ENCODE measurements at places on chromosomes 2 and 18.
A peak's percentile ranks its signal among the peaks of the same experiment; 100 is the strongest.

GRCh38 chr18:55641486-55641885 is 53.5 kb upstream of the TCF4 start:
- no peak for DNase-seq

DNA sequence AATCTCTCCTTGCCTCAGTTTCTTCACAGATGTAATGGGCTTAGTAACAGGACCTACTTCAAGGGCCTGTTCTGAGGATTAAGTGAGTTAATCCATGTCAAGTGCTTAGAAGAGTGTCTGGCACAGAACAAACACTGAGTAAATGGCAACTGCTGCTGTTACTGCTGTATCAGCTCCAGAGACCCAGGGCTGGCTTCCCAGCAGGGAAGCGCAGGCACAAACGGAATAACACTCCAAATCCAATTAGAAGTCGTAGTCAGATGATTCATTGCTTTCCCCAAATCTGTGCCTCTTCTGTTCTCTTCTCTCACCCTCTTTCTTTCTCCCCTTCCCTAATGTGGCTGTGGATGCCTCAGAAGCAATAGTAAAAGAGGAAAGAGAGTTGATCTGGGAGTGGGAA is 101.1 kb upstream of the FZD7 start:
- no peak for DNase-seq

DNA sequence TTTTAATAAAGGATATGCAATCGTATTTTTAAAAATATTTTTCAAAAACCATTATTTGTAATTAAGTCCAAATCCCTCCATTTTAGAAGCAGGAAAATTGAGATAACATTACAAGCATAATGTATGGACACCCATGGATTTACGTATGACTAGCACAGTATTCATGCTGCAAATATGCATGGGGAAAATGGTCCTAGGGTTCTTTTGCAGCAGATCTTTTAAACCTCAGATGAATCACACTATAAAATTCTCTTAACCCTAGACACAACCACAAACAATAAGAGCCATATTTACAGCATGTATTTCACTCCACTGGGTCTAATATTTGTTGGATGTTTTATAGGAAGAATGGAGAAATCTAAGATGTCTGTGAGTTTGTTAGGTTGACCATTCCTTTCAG is 453.4 kb downstream of the TGIF1 start:
- DNase-seq: peak; percentile 36

- DNase-seq: no peak
These were observed 40.4 kb downstream of the KLHL29 start for GRCh38 chr2:23425338-23425871.

GRCh38 chr2:180872255-180872654 is 108.2 kb upstream of the UBE2E3 start:
- peak; percentile 12 for DNase-seq

DNA sequence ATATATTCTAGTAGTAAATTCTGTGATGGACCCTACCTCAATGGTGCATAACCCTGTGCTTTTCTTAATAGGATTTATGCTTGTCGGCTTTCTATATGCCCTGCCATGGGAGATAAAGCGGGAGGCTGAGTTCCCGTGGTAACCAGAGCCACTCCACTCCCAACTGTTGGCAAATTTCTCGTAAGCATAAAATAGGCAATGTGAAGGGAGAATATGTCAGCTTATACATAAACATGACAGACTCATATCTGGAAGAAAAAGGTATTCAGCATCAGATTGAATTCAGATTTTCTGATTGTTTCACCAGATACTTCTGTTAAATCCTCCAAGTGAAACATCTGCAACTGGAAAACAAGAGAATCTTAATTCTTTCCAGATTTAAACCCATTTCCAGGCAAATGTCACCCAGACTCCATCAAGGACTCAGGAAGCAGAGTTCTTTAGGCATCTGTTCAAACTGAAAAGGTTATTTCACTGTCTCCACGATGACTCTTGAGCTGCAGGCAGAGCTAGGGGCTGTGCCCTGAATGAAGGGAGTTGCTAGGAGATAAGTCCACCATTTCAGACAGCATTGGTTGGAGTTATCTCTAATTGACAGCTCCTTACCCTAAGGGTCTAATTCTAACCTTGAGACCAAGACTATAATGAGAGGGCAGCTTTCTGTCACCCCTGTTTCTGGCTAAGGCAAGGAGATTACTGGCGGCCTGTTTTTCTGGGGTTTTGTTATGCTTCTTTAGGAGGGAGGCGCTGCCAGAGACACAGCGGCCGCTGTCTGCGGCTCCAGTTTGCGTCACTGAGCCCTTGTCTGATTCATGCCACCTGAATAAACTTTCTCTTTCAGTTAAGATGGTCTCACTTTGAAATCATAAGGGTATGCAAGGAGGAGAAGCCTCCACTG is 381.3 kb downstream of the SOX11 start:
- DNase-seq: no peak

DNA sequence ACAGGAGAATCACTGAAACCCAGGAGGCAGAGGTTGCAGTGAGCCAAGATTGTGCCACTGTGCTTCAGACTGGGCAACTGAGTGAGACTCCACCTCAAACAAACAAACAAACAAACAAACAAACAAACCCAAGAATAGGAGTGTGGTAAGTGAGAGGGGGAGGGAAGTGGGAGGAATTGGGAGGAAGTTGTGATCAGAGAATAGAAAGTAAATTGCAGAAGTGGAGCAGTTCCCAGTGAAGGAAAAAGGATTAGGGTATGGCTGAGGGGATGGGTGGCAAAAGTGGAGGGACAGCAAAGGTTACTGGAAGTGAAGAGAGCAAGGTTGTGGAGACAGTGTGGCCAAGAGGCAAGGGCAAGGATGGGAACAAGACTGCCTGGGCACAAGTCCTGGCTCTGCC is 41.1 kb upstream of the C1GALT1C1L start:
- no peak for DNase-seq

DNA sequence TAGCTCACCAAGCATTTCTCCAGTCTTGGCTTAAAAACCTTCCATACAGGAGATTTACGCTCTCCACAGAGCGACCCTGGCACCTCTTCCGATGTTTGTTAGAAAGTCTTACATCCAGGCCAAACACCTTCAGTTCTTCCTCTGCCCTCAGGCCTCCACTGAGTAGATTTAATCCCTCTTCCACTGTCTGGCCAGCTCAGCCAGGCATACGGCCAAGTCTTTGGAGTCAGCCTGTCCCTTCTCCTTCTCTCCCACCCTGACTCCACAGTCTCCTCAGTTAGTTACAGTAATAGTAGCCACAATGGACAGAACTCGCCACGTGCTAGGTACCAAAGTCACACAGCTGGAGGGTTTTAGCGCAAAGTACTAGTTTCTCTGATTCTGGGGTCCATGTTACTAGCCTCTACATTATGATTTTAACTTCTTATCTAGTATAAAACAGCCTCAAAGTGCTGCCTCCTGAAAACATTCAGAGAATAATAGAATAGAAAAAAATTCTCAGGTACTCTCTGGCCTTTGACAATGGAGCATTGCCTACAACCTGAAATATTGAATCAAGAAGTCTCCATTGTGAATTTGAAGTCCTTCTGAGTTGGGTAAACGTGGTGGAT is 39.5 kb downstream of the THNSL2 start:
- DNase-seq: no peak

- no peak for DNase-seq
These were observed 56.2 kb downstream of the ARHGEF33 start for GRCh38 chr2:38945911-38946310.

DNA sequence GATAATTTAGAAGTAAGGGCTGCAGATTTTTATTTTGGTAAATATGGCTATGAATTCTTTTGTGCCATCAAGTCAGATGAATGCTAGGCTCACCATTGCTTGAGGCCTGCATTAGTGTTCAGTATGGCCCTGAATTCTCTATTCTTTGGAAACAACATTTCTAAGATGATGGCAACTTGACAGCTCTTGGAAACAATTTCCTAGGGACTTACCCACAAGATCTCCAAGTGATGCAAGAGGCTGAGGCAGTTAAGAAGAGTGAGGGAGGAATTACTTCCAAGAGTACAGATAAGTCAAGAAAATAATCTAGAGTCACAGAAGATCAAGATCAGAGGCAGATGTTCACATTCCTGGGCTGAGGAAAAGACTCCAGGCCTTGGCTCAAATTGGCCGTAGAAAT is 129.1 kb downstream of the NRP2 start:
- no peak for DNase-seq

DNA sequence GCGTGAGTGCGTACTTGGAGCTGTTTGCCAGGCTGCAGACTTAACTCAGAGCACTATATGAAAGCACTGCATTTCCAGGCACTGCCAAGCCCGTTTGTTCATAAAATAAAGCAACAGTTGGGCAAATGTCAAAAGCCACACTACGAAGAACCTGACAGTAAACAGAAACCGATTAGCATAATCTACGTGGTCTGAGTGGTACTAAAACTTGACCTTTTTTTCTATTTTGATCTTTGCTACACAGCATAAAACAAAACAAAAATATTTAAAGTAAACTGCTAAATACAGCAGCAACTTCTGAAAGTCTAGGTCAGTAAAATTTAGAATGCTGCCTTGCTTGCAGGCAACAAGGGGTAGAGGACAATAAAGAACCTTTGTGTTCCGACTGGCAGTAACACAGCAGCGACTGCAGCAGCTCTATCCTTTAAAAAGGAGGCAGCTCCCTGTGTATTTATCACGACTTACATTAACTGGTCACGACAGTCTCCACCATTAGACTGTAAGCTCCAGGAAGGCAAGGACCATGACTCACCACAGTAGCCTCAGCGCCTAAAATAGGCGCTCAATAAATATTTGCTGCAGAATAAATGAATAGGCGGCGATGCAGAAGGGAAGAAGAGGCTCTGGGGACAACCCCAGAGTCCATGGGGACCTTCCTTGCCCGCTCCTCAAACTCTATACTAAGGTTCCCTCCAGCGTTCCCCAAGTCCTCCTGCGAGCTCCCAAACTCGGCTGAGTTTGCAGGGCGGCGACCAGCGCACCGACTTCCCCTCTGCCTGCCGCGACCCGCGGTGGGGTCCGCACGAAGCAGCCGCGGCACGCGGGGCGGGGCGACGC is 902 bp downstream of the SS18 start:
- no peak for DNase-seq

DNA sequence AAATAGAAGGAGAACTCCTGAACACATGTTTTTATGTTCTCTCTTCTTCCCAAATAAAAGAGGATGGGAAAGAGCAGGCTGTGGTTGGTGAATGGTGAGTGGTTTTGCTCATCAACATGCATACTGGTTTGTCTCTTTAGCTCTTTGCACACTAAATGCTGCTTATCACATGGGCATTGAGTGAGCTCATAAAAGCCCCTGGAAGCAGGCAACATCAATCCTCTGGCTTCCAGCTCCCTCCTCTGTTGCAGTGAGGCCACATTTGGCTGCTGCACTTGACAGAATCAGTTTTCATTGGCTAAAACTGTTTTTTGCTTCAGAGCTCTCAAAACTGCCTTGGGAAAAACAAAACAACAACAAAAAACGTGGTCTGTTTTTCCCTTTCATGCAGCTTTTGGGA is 1308.2 kb upstream of the NRXN1 start:
- no peak for DNase-seq

DNA sequence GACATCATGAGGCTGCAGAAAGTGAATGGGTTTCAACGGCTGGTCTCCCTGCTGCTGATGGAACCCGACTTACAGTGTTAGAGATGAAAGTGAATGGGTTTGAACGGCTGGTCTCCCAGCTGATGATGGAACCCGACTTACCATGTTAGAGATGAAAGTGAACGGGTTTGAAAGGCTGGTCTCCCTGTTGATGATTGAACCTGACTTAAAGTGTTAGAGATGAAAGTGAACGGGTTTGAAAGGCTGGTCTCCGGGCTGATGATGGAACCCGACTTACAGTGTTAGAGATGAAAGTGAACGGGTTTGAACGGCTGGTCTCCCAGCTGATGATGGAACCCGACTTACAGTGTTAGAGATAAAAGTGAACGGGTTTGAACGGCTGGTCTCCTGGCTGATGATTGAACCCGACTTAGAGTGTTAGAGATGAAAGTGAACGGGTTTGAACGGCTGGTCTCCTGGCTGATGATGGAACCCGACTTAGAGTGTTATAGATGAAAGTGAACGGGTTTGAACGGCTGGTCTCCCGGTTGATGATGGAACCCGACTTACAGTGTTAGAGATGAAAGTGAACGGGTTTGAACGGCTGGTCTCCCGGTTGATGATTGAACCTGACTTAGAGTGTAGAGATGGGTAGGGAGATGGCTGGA is 76.1 kb upstream of the ALKAL2 start:
- no peak for DNase-seq

DNA sequence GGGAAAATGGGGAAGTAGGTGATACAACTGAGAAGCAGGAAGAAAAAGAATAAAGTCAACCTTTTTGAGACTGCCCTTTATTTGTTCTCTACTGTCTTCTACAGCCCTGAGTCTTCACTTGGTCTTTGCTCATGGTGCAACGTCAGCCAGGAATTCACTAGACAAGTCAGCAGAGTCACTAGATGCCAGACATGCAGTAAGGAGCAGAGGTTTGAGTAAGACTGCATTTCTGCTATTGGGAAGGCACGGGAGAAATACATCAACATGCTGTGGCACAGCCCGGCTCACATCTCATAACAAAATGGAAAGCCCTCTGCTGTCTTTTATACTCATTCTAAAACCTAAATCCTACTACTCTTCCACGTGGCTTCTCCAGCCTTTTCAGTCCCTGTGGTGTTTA is 67.1 kb downstream of the PRELID3A start:
- no peak for DNase-seq
